BJ (cell line): ENCODE measurements at places on chromosomes 1 and 21. TPM values are rescaled to one million over a fixed set of nuclear protein-coding genes. Genes with fewer than 3 reads are reported as not detected.

The CELA3B gene
- not detected in 2 replicates for polyA plus RNA-seq

The APCS gene
- not detected in 2 replicates for polyA plus RNA-seq

The RIPK4 gene
- polyA plus RNA-seq: 0.13 and 0.37 TPM in 2 replicates

The S100A7 gene
- not detected in 2 replicates for polyA plus RNA-seq

GRCh38 chr1:22721122-22721873, 10.7 kb downstream of the EPHB2 start:
- DNase-seq: no peak

DNA sequence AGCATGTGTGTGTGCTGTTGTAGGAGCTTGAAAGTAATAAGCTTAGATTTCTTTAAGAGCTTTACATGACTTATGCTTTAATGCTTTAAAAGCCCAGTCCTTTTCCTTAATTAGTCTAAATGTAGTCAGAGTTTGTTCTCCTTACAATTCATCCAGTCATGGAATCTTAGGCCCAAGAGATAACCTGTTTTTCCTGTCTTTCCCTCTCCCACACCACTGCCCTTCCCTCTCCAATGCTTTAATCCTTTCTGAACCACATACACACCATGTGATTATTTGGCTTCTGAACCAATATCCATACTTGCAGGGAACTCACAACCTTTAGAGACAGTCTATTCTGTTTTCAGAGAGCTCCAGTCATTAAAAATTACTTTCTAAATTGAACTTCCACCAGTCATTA, 37.6 kb downstream of the ALG6 start:
- no peak for DNase-seq

The BARHL2 gene
- not detected in 2 replicates for polyA plus RNA-seq

DNA sequence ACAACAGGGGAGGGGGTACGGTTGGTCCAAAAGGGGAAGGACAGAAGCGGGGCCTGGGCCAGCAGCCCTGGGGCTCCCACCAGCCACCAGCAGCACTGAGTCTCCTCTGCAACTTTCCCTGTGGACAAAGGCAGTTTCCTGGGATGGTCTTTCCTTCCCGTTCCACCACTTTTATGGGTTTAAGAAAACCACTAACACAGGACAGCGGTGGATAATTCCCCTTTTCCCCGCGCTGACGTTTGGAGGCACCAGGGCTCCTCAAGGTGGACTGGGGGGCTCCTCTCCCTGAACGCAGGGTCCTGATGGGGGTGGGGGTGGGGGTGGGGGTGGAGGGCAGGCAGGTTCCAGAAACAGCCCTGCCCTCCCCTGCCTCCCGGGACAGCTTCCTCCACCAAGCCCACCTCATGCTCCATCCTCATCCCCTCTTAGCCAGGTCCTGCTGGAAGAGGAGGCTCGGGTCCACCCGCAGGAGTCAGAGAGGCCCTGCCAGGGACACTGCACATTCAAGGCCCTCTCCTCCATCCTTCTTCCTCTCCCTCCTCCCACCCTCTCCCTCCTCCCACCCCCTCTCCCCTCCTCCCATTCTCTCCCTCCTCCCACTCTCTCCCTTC, 4.8 kb upstream of the COL6A1 start:
- no peak for DNase-seq

- no peak for DNase-seq
These were observed 168.1 kb downstream of the DUSP10 start for GRCh38 chr1:221573756-221574155.

- no peak for DNase-seq
These were observed 217.6 kb downstream of the TRABD2B start for GRCh38 chr1:47779613-47780012.

GRCh38 chr21:42785666-42786427, 93.5 kb downstream of the WDR4 start:
- no peak for DNase-seq

- no peak for DNase-seq
These were observed 8.4 kb upstream of the PEX19 start for GRCh38 chr1:160293020-160293968.

The PRAMEF14 gene
- polyA plus RNA-seq: not detected in 2 replicates

GRCh38 chr1:247639381-247639981, 34.1 kb downstream of the OR2G3 start:
- DNase-seq: no peak

DNA sequence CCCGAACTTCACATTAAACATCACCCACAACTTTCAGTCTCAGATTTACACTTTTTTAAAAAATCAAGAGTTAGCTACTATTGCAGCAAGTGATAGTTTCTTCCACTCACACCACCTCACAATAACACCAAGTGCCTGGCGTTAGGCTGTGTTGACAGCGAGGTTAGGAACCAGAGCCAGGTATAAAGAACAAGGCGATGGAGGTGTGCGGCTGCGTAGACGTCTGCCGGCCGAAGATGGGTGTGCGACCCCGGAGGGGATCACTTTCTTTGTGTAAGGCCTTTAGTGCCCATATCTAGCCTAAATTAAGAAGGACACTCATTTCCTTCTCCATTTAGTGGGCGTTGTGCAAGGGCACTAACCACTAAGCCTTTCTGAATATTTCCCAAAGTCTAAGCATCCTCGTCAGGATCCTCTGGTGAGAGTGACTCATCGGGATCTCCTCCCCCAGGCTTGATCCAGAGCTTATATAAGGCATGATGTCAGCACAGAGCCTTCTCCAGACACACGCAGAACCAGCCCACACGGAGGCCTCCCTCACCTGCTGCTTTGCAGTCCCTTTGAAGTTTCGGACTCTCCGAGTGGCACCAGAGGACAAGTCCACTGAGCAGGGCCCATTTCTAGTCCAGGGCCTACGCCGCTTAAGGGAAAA, 11.8 kb downstream of the NHLH2 start:
- peak; percentile 51 for DNase-seq

DNA sequence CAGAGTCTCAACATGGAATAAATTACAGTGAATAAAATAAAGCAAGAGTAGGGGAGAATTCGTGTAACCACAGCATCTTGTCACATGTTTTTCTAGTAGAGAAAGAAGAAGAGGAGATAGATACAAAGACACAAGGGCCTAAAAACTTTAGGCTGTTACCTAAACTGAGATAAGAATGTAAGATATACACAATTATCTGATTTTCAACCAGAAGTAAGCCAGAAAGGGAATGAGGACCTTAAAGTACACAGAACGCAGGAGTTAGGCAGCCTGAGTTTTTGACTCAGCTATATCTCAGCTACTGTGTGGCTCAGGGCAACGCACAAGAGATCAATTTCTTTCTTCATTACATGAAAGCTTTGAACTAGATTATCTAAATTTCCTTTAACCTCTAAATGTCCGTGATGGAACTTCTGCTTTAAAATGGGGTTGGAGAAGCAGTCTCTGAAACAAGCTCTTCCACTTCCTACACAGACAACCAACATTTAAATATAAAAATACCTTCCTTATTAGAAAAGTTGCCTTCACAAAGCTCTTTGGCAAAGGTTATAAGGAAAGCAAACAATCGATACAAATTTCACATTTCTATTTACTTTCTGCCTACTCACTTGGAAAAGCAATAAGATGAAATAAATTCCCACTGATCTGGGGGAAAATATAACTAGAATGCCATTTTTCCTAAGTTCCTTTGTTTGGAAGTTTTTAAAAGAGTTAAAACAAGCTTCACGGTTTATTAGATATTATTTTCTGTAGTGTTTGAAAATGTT, 5.2 kb upstream of the RGS13 start:
- DNase-seq: no peak

DNA sequence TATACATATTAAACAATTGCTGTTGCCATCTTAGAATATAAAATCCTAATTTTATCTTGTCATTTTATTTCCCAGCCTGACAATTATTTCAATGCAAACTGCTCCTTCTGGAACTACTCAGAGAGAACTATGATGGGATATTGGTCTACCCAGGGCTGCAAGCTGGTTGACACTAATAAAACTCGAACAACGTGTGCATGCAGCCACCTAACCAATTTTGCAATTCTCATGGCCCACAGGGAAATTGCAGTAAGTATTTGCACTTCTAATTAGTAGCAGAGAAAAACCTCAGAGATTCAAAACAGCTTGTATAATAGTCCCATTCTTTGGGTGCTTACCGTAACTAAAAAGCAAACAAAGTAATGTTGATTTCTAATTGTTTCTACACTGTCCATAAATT, 167.2 kb downstream of the ADGRL2 start:
- DNase-seq: no peak

DNA sequence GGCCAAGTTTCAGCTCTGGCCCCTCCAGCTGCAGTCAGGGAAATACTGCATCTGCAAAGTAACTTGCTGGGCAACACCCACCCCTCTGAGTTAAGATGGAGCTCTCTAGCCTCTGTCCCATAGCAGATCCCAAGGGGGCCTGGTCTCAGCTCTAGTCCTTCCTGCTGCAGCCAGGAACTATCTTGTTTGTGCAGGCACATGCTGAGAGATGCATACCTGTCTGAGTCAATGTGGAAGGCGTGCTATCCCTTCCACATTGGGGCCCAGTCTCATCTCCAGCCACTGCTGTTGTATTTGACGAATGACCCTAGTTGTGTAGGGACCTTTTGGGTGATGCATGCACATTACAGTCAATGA, 76.4 kb downstream of the CTH start:
- DNase-seq: no peak

The RBM15 gene
- 9.7 and 10.2 TPM in 2 replicates for polyA plus RNA-seq

GRCh38 chr1:46171871-46172270, 3.0 kb upstream of the TSPAN1 start:
- no peak for DNase-seq

The DMBX1 gene
- not detected in 2 replicates for polyA plus RNA-seq

DNA sequence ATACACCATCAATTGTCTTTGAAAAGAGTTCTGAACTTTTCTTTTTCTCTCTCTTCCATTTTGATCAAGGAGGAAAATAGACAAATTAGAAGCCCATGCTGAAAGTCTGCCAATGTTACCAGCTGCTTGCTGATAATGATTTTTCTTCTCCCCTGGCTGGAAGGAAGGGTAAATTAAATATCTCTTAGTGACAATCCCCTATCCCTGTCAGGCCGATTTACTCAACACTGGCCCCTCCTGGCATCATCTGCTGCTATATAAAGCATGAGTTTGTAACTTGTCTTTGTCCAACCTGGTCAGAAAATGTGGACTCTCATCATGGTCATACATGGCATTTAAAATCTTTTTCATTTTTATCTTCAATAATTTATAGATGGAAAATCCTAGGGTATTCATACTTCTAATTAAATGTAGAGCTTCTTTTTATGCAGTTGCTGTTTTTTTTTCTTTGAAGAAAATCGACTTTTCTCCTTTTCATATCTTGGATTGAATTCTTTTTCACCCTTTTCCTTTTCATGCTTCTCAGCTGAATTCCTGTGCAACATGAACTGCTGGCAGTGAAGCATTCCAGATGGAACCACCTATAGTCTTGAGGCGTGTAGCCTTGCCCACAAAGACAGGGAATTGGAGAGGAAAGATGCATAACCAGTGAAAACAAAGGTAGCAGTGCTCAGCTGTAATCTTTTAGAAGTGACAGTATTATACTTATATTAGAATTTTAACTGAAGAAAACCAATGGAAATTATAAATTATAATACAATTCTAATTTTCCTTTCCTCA, 214.7 kb upstream of the PTGFR start:
- no peak for DNase-seq

DNA sequence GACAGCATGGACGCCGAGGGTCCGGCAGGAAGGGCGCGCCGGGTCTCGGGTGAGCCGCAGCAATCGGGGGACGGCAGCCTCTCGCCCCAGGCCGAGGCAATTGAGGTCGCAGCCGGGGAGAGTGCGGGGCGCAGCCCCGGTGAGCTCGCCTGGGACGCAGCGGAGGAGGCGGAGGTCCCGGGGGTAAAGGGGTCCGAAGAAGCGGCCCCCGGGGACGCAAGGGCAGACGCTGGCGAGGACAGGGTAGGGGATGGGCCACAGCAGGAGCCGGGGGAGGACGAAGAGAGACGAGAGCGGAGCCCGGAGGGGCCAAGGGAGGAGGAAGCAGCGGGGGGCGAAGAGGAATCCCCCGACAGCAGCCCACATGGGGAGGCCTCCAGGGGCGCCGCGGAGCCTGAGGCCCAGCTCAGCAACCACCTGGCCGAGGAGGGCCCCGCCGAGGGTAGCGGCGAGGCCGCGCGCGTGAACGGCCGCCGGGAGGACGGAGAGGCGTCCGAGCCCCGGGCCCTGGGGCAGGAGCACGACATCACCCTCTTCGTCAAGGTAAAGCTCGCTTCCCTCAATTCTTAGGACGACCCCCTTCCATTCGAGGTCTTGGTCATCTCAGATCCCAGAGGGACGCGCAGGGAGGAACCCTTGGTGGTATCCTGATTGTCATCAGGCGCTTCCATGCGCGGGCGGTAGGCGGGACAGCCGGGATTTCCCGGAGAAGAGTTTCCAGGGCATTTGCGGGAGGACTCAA, 1.6 kb downstream of the CLIC6 start:
- no peak for DNase-seq

The FAM72D gene
- polyA plus RNA-seq: 0.98 and 1.1 TPM in 2 replicates

DNA sequence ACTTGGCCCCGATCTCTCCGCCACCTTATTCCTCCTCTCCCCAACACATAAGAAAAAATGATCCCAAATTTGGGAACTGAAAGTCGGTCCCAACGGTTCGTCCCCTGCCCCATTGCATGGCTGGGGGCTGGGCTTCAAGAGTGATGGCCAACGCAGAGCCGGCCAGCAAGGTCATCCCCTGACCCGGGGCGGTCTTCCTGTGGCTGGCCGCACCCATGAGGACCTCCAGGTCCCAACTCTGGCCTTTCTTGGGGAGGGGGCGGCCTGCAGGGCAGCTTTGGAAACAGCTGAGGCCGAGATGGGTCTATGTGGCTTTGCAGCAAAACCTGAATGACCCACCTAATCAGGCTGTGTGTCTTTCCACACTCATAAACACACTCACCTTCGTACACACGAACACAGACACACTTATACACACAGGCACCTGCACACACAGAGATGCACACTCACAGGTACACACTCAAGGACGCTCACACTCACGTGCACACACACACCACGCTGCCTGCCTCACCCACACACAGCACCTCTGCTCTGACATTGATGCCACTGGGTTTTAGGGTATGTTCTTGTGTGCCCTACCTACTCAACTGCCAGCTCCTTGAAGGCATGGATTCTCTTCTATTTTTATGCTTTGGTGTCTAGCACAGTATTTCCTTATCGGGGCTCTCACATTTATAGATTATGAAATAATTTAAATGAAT, 562 bp downstream of the DYNLT5 start:
- no peak for DNase-seq

The LAD1 gene
- polyA plus RNA-seq: not detected in 2 replicates

The TBX19 gene
- 2.3 and 3.0 TPM in 2 replicates for polyA plus RNA-seq

The SYCP1 gene
- not detected in 2 replicates for polyA plus RNA-seq

The IGSF9 gene
- polyA plus RNA-seq: not detected in 2 replicates

The GJA9 gene
- 0.05 TPM in 1 of 2 replicates, not detected in the other for polyA plus RNA-seq

DNA sequence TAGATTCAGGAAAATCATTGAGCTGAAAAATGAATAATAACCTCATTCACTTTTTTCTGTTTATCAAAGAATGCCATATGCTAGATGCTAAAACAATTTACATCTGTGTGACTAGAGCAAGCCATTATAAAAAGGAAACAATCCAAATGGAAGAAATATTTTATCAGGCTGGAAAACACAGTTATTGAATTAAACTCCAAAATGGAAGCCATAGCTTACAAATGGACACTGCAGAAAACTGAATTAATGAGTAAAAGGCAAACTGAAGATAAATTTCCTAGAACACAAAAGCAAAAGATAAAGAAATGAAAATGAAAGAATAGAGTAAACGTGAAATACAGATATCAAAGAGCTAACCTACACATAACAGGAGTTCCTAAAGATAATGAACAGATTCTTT, 33.1 kb upstream of the IL10 start:
- no peak for DNase-seq

GRCh38 chr1:48219803-48220202, 2.7 kb upstream of the SLC5A9 start:
- no peak for DNase-seq
